ENCODE measurements at places on chromosomes 2 and 18. TPM values are rescaled to one million over a fixed set of nuclear protein-coding genes. Genes with fewer than 3 reads are reported as not detected.

REG3G gene
- total RNA-seq, result not detected

CACNB4 gene
- 4.6 TPM for total RNA-seq

ALLC gene
- total RNA-seq, result not detected

- H3K4me3 ChIP-seq, result no peak overlapping the region
- no peak overlapping the region for H3K27ac ChIP-seq
- no peaks in the 10 kb centered on the region for H3K36me3 ChIP-seq
- DNase-seq, result no peak
- H3K27me3 ChIP-seq, result no peaks in the 10 kb centered on the region
Observed at GRCh38 chr2:218478544-218478943, 59.6 kb downstream of the VIL1 start.

- H3K4me1 ChIP-seq, result no peaks in the 10 kb centered on the region
- no peak overlapping the region for H3K4me3 ChIP-seq
- DNase-seq, result no peak
- no peaks in the 10 kb centered on the region for H3K27me3 ChIP-seq
- H3K36me3 ChIP-seq, result no peaks in the 10 kb centered on the region
Observed at GRCh38 chr2:203404996-203405395, 76.8 kb downstream of the ABI2 start.

- H3K4me3 ChIP-seq, result no peak overlapping the region
- H3K27me3 ChIP-seq, result no peaks in the 10 kb centered on the region
- no peak for DNase-seq
- H3K27ac ChIP-seq, result no peak overlapping the region
Observed at GRCh38 chr2:164287056-164287455, 334.2 kb downstream of the GRB14 start.

DNA sequence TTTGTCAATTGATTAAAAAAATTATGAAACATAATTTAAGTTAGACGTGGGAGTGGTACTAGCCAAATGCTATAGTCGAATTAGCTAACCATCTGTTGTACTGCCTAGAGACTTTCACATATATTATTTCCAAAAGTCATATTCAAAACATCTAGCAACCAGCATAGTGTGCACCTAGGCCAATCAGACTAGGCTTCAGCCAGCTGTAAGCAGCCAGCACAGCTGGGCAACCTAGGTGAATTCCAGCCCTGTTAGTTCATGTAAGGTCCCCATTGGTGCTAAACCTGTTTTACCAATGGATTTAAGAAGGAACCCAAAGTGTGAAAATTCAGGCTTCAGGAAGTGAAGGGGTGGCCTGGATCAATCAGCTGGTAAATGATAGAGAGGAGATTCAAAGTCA is 144.3 kb downstream of the BCL2 start:
- no peak for DNase-seq
- H3K36me3 ChIP-seq, result no peaks in the 10 kb centered on the region
- H3K27me3 ChIP-seq, result no peaks in the 10 kb centered on the region
- H3K4me3 ChIP-seq, result no peak overlapping the region
- H3K27ac ChIP-seq, result no peak overlapping the region

DNA sequence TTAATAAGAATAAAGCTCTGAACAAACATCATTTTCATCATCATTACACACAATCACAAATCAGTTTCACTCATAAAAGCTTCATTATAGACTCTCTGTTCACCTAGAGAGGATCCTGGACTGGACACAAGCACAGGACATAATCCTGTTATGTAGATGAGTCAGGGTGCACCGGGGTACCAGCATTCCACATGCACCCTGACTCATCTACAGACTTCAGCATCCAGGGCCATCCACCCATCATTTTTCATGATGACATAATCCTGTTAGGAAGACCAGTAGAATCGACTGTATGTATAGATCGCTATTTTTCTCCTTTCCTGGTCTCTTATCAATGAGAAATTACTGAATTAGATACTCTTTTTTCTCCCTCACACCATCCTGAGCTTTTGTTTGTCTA is 73.7 kb upstream of the PIK3C3 start:
- no peaks in the 10 kb centered on the region for H3K27me3 ChIP-seq
- no peak overlapping the region for H3K4me3 ChIP-seq
- H3K36me3 ChIP-seq, result no peaks in the 10 kb centered on the region
- no peaks in the 10 kb centered on the region for H3K4me1 ChIP-seq
- H3K27ac ChIP-seq, result no peak overlapping the region

TMEM200C gene
- 0.19 TPM for total RNA-seq

- no peak overlapping the region for H3K4me3 ChIP-seq
- H3K36me3 ChIP-seq, result no peaks in the 10 kb centered on the region
- no peaks in the 10 kb centered on the region for H3K27me3 ChIP-seq
- no peaks in the 10 kb centered on the region for H3K4me1 ChIP-seq
- H3K27ac ChIP-seq, result no peak overlapping the region
Observed at GRCh38 chr2:241967467-241968144, 98.1 kb downstream of the RTP5 start.

GMCL1 gene
- total RNA-seq, result 28.9 TPM

GRCh38 chr2:7860693-7861092 is 821.2 kb upstream of the ID2 start:
- H3K27me3 ChIP-seq, result no peaks in the 10 kb centered on the region
- no peaks in the 10 kb centered on the region for H3K4me1 ChIP-seq
- no peak overlapping the region for H3K4me3 ChIP-seq
- no peak for DNase-seq
- no peak overlapping the region for H3K27ac ChIP-seq

CFAP221 gene
- total RNA-seq, result 6.6 TPM

DNA sequence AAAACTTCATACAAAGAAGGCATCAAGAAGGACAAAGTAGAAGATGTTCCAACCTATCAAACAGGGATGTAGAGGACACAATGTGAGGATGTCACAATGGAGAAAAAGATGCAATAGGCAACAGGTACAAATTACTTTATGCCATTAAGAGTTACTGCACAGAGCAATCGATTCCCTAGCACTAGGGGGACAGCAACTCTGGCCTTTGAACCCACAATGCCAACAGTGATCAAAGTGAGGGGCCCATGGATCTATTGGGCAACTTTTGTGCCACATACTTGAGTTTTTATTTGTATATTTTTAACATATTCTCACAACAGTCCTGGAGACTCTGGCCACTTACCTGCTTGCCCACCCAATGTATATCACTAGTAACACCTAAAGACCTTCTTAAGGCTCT is 220.2 kb downstream of the HNMT start:
- H3K27ac ChIP-seq, result no peak overlapping the region
- H3K4me3 ChIP-seq, result no peak overlapping the region
- H3K36me3 ChIP-seq, result no peaks in the 10 kb centered on the region
- DNase-seq, result no peak

FSIP2 gene
- total RNA-seq, result 8.4 TPM

DNA sequence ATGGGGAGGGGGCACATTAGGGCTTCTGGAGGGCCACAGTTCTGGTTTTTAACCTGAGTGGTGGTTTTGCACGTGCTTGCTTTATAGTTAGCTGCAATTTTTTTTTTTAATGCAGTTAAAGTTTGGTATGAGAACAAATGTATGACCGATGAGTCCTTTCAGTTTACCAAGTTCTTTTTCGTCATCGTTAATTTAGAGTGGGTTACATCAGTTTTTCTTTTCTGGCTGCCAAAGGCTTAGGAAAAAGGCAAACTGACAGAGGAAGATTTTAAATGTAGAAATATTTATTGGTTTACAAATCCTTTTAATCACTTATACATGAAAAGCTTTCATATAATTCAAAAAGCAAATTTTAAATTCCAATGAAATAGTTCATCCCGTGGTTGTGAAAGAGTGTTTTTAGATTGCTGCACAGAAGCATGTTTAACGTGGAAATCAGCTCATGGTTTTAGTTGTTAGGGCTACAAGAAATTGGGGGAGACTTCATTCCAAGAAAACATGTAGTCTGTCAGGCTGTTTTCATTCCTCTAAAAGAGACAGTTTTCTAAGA is 82.9 kb downstream of the MSH2 start:
- H3K4me3 ChIP-seq, result no peak overlapping the region
- no peaks in the 10 kb centered on the region for H3K4me1 ChIP-seq
- no peak for DNase-seq
- no peak overlapping the region for H3K27ac ChIP-seq
- no peaks in the 10 kb centered on the region for H3K36me3 ChIP-seq
- H3K27me3 ChIP-seq, result no peaks in the 10 kb centered on the region

GRCh38 chr2:133814890-133815289 is 246.6 kb upstream of the NCKAP5 start:
- H3K27me3 ChIP-seq, result no peaks in the 10 kb centered on the region
- H3K36me3 ChIP-seq, result no peaks in the 10 kb centered on the region
- no peak overlapping the region for H3K27ac ChIP-seq
- no peak for DNase-seq
- no peak overlapping the region for H3K4me3 ChIP-seq

GRCh38 chr18:28032177-28032576 is 144.8 kb downstream of the CDH2 start:
- DNase-seq, result no peak
- no peaks in the 10 kb centered on the region for H3K4me1 ChIP-seq
- H3K27me3 ChIP-seq, result no peaks in the 10 kb centered on the region
- H3K27ac ChIP-seq, result no peak overlapping the region
- H3K36me3 ChIP-seq, result no peaks in the 10 kb centered on the region
- H3K4me3 ChIP-seq, result no peak overlapping the region

DNA sequence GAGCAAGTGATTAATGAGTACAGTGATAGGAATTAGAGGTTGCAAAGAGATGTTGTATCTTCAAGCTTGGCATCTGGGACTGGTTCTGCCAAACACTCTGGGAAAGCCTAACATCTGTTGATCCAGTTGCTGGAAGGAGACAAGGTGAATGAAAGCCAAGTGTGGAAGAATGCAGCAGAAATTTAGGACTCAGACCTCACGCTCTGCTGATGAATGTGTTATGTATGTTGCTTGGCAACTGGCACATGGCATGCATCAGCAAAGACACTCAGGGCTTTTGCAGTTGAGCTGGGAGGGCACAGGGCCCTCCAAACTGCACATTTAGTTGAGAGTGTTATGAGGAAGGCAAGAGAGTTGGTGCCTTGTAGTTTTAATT is 105.5 kb downstream of the COLEC12 start:
- H3K36me3 ChIP-seq, result no peaks in the 10 kb centered on the region
- H3K4me3 ChIP-seq, result no peak overlapping the region
- no peaks in the 10 kb centered on the region for H3K27me3 ChIP-seq
- no peaks in the 10 kb centered on the region for H3K4me1 ChIP-seq
- H3K27ac ChIP-seq, result peak overlapping the region; percentile 64
- no peak for DNase-seq

DSG4 gene
- not detected for total RNA-seq

TUBB8B gene
- total RNA-seq, result not detected

- H3K27me3 ChIP-seq, result no peaks in the 10 kb centered on the region
- DNase-seq, result no peak
- no peak within 1 kb of the TSS for H3K27ac ChIP-seq
- no peak within 1 kb of the TSS for H3K4me3 ChIP-seq
- no peaks in the 10 kb centered on the region for H3K36me3 ChIP-seq
Observed at GRCh38 chr2:181680055-181680936, at the start of gene NEUROD1. NEUROD1 (minus strand) TSS chr2:181680517; CDS start chr2:181678860, 1,657 bp downstream.

ING5 gene
- total RNA-seq, result 62.6 TPM

IL18R1 gene
- total RNA-seq, result 3.6 TPM

DNA sequence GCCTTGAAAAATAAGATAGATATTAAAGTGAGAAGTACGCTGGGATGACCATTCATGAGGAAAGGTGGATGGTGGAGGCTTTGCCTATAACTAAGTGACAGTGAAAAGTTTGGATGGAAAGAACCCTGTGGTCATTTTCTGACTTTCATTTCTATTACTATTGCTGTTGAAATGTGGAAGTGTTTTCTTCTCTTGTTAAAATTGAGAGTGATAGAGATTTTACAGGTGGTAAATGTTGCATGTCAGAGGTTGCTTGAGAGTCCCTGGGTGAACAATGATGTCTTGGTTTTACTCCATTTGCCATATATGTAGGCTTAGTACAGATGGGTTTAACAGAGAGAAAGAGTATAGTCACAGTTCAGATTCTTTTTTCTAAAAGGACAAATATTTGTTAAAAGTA is 18.4 kb downstream of the NCOA1 start:
- DNase-seq, result no peak
- H3K27ac ChIP-seq, result no peak overlapping the region
- no peaks in the 10 kb centered on the region for H3K27me3 ChIP-seq
- no peak overlapping the region for H3K4me3 ChIP-seq
- no peaks in the 10 kb centered on the region for H3K36me3 ChIP-seq
- no peaks in the 10 kb centered on the region for H3K4me1 ChIP-seq

HS6ST1 gene
- 52.0 TPM for total RNA-seq

GRCh38 chr18:14921547-14921946 is 173.6 kb downstream of the ANKRD30B start:
- no peak overlapping the region for H3K4me3 ChIP-seq
- no peaks in the 10 kb centered on the region for H3K27me3 ChIP-seq
- H3K27ac ChIP-seq, result peak overlapping the region; percentile 84

- H3K36me3 ChIP-seq, result no peaks in the 10 kb centered on the region
- no peaks in the 10 kb centered on the region for H3K4me1 ChIP-seq
- no peak overlapping the region for H3K27ac ChIP-seq
- H3K27me3 ChIP-seq, result no peaks in the 10 kb centered on the region
- no peak overlapping the region for H3K4me3 ChIP-seq
Observed at GRCh38 chr2:100783987-100784386, 36.0 kb upstream of the NPAS2 start.

DNA sequence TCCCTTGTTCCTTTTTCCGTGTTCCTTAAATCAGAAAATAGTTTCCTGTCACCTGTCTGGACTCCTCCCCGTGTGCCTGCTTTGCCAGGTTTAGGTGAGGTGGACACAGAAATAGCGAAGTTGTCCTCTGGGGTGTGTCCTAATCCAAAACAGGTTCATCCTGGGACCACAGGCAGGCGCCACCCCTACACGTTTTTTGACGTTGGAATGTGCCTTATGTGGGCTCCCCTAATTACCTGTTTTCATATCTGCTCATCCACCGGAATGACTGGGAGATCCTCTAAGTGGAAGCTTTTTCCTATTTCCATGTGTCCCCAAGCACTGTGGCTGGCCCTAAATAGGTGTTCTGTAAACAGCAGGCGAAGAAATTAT is 49.0 kb upstream of the PAIP2B start:
- H3K4me3 ChIP-seq, result peak overlapping the region; percentile 57
- H3K4me1 ChIP-seq, result peaks cover 19% of the 10 kb centered on the region
- no peak overlapping the region for H3K27ac ChIP-seq
- H3K27me3 ChIP-seq, result no peaks in the 10 kb centered on the region
- no peaks in the 10 kb centered on the region for H3K36me3 ChIP-seq

DNA sequence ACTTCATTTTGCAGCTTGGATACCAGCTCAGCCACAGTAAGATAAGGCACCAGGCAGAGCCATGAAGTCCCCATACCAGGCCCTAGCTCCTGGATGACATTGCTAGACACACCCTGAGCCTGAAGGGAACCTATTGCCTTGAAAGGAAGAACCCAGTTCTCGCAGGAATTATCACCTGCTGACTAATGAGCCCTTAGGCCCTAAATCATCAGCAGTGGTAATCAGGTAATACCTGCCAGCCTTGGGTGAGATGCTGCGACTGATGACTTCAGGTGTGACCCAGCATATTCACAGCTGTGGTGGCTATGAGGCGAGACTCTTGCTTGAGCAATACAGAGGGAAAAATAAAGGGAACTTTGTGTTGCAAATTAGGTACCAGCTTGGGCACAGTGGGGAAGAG is 24.9 kb downstream of the CLK1 start:
- no peaks in the 10 kb centered on the region for H3K36me3 ChIP-seq
- H3K4me3 ChIP-seq, result no peak overlapping the region
- DNase-seq, result no peak
- H3K4me1 ChIP-seq, result no peaks in the 10 kb centered on the region
- H3K27ac ChIP-seq, result no peak overlapping the region
- no peaks in the 10 kb centered on the region for H3K27me3 ChIP-seq

MC4R gene
- not detected for total RNA-seq
